ENCODE measurements at places on chromosomes 5 and 9. TPM values are rescaled to one million over a fixed set of nuclear protein-coding genes. Genes with fewer than 3 reads are reported as not detected.

GRCh38 chr5:75260708-75261107 lies 24.0 kb upstream of the ANKRD31 start:
- no peak for DNase-seq

- no peak for DNase-seq
These were observed 176.2 kb downstream of the DMRTA1 start for GRCh38 chr9:22622815-22623214.

- DNase-seq, result no peak
These were observed 935.2 kb upstream of the DMAC1 start for GRCh38 chr9:8734760-8735159.

DNA sequence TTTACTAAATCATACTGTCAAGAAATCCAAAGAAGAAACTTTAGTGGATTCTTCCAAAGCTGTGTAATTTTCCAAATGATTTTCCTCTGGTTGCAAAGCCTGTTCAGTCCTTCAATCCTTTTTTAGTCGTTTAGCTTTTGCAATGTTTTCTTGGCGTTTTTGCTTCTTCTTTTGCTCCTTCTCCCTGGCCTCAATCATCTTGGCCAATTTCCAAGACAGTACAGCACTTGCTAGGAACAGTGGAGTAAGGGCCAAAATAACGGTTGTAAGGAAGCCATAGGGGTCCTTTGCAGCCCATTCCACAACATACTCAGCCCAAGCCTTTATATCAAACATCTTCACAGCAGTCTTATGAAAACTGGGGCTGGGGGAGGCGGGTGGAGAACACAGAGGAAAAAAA lies 2.4 kb downstream of the SMIM15 start:
- DNase-seq, result no peak

DNA sequence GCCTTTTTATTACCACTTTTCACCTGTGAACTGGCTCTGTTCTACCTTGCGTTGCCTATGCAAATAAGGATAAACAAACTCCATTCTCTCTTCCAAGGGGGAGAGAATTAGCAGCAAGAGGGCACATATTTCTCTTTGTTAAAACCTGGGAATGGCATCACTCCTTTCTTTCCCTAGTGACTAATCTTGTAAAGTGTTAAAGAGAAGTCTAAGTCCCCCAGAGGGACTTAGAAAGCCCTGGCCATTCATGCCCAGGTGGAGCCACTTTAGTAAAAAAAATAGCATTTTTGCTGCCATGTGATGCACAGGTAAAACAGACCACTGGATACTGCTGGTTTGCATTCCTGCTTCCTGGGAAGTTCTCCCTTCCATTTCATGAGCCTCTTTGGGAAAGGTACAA lies 148.4 kb downstream of the MAN2A1 start:
- no peak for DNase-seq

- no peak for DNase-seq
These were observed 24.3 kb upstream of the PIK3R1 start for GRCh38 chr5:68191083-68191791.

The SPINK6 gene
- total RNA-seq, result not detected

The ZNF879 gene
- total RNA-seq, result not detected

The NOXA1 gene
- total RNA-seq, result 13.2 TPM

The MACROH2A1 gene
- total RNA-seq, result 218 TPM

The IRX1 gene
- total RNA-seq, result not detected

The NEUROG1 gene
- total RNA-seq, result not detected

Data from HCT116 (cell line).